Cortex of kidney (tissue), 1 donor: ENCODE measurements at places on chromosomes 7 and 10.

GRCh38 chr10:42551582-42552187 is 86.7 kb downstream of the ZNF33B start:
- DNase-seq, result no peak

DNA sequence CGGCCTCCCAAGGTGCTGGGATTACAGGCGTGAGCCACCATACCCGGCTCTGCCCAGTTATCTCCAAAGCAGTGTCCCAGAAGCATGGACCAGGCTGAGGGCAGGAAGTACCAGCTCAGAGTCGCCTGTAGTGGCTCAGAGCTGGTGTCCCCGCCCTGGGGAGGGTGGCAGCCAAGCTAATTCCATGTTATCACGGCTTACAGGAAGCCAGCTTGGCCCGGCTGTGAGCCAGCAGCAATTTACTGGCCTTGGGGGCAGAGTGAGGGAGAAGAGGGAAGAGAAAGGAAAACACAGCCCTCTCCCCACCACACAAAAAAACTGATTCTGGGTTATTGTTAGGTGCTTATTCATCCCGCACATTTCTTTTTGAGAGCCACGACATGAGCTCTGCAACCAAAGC is 88.1 kb downstream of the HIP1 start:
- DNase-seq, result no peak

- no peak for DNase-seq
Observed at GRCh38 chr7:157399086-157399687, 62.4 kb downstream of the DNAJB6 start.

DNA sequence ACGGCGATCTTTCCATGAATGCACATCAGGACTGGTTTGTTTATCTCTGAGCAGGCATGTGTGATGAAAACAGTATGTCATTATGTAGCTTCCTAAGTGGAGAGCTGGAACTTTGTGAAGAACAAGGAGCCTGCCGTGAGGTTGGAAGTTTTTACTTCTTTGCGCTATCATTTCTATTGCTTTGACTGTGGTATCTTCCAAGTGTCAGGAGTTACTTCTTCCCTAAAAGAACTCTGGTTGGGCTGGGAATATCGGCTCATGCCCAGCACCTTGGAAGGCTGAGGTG is 167.4 kb upstream of the AHR start:
- no peak for DNase-seq

DNA sequence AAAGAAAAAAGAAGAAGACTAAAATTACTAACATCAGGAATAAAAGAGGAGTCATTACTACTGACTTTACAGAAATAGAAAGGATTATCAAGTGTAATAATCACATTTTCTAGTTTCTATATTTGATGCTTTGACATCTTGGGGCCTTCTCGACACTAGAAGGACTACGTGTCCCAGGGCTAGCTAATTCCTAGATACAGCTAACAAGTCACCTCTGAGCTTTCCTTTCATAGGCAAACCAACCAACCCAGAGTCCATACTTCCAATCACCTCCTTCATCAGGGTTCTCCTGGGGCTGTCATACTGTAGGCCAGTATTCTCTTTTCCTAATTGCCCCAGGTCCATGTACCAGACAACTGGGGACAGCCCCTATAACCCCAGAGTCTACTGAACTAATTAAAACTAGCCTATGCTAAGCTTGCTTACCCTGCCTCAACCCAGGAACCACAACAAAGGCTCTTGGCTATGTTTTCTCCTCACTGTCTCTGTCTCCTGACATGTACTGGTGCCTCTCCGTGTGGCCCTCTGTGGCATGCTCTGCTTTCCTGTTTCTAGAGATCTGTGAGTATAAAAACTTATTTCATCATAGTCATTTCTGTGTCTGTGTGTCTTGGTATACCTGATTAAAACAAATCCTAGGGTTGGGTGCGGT is 6.7 kb upstream of the PARP12 start:
- DNase-seq, result no peak

- no peak for DNase-seq
Observed at GRCh38 chr7:44618753-44619152, 12.3 kb downstream of the OGDH start.

DNA sequence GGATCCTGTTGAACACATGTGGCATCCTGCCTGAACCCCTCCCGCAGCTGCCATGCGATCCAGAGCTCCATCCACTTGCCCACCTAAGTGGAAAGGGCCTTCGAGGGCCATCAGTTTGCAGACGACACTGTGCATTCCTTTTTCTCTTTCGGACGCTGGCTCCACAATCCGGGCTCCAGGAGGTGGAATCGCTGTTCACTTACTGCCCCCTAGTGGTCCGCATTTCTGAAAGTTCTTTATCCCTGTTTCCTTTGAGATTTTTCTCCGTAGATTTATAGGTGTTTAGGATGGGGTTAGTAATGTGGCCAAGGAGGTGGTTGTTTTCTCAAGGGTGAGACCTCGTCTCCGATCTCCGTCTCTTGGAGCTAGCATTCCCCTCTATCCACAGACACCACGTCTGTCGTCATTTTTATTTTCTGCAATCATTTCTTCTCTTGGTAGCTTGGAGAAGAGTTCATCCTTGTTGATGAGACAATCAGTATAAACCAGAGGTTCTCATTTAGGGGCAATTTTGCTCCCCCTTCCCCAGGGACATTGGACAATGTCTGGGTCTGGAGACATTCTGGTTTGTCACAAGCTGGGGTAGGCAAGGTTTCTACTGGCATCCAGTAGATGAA is 204.6 kb downstream of the ARHGAP21 start:
- DNase-seq, result no peak
